Activated CD4-positive, CD25-positive, alpha-beta regulatory T cell (primary cell): ENCODE measurements at places on chromosomes 16 and 17.
A peak's percentile ranks its signal among the peaks of the same experiment; 100 is the strongest.

DNA sequence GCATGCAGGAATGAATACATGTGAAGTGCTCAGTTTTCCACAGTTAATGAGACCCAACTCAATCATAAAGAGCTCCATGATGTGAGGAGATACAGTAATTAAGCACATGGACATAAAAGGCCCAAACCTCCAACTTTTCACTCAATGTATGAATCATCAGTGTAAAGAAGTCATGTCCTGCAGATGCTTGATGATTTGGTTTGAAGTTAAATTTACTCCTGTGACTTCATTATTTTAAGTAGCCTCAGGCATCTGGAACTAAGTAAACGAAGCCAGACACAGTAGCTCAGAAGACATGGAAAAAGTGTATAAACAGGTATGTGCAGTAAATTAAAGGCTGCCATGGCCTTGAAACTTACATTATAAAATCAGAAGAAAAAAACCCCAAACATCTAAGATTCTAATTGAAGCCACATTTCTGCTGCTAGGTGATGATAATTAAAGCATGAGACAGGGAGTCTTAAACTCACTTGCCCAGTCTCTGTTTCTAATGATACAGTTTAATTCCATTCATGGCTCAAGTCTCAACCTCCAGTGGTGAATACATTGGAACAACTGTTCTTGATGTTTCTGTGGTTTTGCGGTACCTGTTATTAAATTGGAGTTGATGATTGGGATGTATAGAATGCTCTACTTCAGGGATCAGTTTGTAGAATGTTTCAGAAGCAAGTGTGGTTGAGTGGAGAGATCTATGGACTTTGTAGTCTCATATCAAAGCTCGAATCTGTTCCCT, 28.9 kb upstream of the CCL2 start:
- DNase-seq, result no peak

- peak; percentile 42 for DNase-seq
Observed at GRCh38 chr17:29622337-29623282, at the start of gene CORO6. Gene CORO6, minus strand, starts transcription at chr17:29622912. Its CDS starts 1,491 bp downstream, at chr17:29621421.

GRCh38 chr17:78484271-78485246, 92.6 kb downstream of the DNAH17 start:
- peak; percentile 17 for DNase-seq

GRCh38 chr16:58999762-59000161, 265.6 kb upstream of the GOT2 start:
- no peak for DNase-seq
